ENCODE measurements at places on chromosomes 1 and 21.

DNA sequence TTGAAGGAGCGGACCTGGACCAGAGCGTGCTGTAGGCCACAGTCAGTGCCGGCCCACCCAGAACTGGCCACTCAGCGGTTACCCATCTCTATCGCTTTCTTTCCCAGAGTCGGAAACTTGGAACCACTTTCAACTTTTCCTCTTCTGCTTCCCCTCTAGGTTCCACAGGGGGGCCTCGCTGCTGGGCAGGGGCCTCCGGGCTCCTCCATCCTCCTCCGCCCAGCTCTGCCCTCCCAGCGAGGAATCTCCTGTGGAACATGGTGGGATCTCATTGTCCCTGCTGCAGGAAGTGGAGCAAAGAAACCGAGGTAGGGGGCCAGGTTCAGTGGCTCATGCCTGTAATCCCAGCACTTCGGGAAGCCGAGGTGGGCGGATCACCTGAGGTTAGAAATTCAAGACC is 139.2 kb downstream of the ETS2 start:
- no peak for DNase-seq

GRCh38 chr1:3022976-3023375 is 1.7 kb downstream of the ACTRT2 start:
- DNase-seq = no peak

DNA sequence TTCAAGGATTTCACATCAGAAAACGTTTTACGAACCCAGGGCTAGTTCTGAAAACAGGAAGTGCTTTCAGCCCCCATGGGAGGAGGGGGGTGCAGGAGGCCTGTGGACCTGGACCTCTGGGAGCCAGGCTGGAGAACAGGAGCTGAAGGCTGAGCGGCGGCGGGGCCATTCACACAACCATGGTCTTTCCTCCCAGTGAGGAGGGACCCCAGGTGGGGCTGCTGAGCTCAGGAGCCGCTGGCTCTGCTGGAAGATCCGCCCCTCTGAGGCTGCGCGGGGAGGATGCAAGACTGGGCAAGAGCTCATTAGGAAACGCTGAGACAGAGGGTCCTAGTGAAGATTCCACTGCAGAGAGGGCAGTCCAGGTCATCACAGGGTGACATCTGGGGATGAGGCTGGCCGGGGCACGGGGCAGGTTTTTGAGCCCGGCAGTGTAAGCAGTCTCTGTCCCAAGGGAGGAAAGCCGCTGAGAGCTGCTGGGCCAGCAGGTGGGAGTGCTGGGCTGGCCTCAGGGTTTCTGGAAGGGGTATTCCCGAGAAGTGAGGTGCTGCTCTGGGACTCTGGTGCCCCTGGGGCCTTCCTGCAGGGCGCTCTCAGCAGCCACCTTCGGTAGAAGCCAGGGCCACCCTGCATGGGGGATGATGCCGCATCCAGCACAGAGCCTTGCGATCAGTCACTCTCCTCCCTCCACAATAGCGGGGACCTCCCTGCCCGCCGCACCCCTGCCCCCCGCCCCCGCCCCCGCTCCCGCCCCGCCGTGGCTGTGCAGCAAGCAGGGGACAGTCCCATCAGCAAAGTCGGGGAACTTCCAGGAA is 7.5 kb downstream of the MX2 start:
- no peak for DNase-seq

DNA sequence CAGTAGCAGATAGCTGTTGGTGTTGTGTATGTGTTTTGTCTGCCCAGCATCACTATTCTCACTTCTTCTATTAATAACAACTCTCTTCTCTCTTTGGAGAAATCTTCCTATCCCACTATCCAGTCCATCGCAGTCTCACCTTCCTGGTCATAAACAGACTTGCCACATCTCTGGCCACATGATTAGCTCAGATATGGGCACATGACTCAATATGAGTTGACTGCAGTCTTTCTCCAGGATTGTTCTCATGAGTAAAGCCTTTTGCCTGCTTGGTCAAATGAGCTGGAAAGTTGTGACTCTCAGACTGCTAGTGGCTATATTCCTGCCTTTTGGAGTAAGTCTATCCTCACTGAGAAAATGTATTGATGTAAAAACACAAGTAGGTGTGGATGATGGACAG is 32.9 kb upstream of the TADA1 start:
- DNase-seq = no peak

- no peak for DNase-seq
Measured at GRCh38 chr21:44078411-44078981, 28.7 kb upstream of the PWP2 start.

GRCh38 chr21:16195538-16195910 is 465.7 kb downstream of the USP25 start:
- no peak for DNase-seq

All from activated T-helper 1 cell treated with anti-CD3 and anti-CD28 coated beads, Interleukin-2, amount 50 U/mL, for 16 hours (primary cell).